ENCODE measurements at places on chromosomes 5 and 9. TPM values are rescaled to one million over a fixed set of nuclear protein-coding genes. Genes with fewer than 3 reads are reported as not detected.

IRX1 gene
- total RNA-seq, result not detected

HAUS6 gene
- 3.1 TPM for total RNA-seq

SSNA1 gene
- 107 TPM for total RNA-seq

MEGF10 gene
- not detected for total RNA-seq

TLE1 gene
- 20.9 TPM for total RNA-seq

LRRC19 gene
- not detected for total RNA-seq

NR5A1 gene
- total RNA-seq, result not detected

PDE6A gene
- 0.04 TPM for total RNA-seq

CCDC171 gene
- total RNA-seq, result 0.53 TPM

MCTP1 gene
- total RNA-seq, result 19.8 TPM

ARSI gene
- 5.1 TPM for total RNA-seq

RANBP17 gene
- total RNA-seq, result 9.3 TPM

PDE8B gene
- 1.4 TPM for total RNA-seq

LRRC26 gene
- 0.95 TPM for total RNA-seq

Measured in esophagus squamous epithelium (tissue), 5 donors.